ENCODE measurements at places on chromosomes 7 and 10.

DNA sequence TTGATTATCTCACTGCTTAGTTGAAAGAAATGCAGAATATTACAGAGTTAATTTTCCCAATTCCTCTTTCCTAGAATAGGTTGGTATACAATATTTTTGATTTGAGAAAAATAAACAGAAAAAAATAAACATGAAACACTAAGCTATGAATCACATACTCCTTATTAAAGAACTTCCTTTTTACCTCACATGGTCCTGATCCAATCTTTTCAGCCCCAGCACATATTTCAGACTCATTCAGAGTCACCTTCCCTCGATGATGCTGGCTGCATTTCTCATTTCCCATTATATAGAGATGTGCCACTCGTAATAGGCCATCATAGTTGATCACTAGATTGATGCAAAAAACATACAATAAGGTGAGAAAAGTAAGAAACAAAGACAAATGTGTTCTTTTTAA lies 64.6 kb downstream of the HGF start:
- no peak for DNase-seq

GRCh38 chr7:94393246-94394108 lies 1.2 kb upstream of the COL1A2 start:
- DNase-seq: no peak

- no peak for DNase-seq
Measured at GRCh38 chr10:9060314-9060713, 1005.8 kb downstream of the GATA3 start.

GRCh38 chr10:80177781-80178636 lies 27.3 kb downstream of the ANXA11 start:
- DNase-seq: no peak

DNA sequence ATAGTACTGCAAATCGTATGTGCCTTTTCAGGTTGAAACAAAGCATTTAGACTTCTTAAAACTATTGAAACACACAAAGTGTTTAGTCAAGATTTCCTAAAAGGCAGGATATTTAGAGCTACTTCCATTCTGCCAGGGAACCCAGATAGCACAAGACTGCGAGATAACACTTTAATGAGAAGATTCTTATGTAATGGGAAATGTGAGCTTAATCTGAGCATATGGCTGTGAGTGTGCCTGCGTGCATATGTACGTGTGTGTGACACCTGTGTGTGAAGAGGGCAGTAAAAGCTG lies 14.3 kb upstream of the JCAD start:
- no peak for DNase-seq

DNA sequence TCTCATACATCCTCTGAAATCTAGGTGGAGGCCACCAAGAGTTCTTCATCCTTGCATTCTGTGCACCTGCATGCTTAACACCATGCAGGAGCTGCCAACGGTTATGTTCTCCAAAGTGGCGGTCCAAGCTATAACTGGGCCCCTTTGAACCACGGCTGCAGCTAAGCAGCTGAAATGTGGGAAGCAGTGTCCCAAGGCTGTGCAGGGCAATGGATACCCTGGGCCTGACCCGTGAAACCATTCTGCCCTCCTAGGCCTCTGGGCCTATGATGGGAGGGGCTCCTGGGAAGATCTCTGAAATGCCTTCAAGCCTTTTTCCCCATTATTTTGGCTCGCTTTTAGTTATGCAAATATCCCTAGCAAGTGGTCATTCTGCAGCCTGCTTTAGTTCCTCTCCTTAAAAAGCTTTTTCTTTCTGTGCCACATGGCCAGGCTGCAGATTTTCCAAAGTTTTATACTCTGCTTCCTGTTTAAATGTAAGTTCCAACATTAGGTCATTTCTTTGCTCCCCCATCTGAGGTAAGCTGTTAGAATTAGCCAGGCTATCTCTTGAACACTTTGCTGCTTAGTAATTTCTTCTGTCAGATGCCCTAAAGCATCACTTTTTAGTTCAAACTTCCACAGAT lies 7.7 kb upstream of the GTPBP4 start:
- no peak for DNase-seq

DNA sequence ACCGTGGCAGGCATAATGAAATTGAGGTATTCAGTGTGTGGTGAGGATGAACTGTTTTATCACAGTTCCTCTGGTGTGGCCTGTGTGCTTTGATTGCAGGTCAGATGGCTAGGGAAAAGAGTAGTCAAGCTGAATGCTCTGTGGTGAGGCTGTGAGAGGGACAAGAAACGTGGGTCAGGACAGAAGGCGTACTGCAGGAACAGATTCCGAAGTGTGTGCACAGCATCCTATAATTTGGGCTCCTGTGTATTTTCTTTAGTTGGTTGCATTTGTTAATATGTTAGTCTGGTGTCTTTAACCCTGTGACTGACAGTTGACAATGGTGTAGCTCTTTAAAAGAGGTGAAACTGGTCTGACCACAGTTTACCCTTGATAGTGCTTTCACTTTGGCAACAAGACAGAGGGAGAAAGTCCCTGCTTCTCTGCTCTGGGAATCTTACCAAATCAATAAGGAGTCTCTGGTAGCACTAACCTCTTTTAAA lies 76.5 kb downstream of the AUTS2 start:
- peak; percentile 1 for DNase-seq

- no peak for DNase-seq
Measured at GRCh38 chr10:117626228-117626627, 83.7 kb downstream of the EMX2 start.

GRCh38 chr10:79022565-79023230 lies 46.1 kb upstream of the ZMIZ1 start:
- no peak for DNase-seq

GRCh38 chr7:106166651-106167342 lies 54.7 kb upstream of the SYPL1 start:
- DNase-seq: peak; percentile 78

DNA sequence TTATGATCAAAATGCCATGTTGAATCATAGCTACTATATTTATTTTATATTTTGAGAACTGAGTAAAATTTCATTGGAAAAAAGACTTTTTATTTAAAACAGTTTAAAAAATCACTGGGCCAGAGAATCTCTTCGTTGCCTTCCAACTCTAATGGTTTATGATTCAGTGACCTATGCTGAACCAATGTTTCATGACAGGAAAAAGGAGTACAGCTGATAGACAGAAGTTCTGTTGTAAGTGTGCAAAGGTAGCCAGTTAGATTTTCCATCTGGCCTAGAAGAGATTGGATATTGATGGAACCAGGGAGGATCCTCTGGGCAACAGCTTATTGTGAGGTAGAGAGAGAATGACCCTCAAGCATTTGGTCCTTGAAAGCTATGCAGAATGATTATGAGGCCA lies 745.8 kb downstream of the SUGCT start:
- no peak for DNase-seq

DNA sequence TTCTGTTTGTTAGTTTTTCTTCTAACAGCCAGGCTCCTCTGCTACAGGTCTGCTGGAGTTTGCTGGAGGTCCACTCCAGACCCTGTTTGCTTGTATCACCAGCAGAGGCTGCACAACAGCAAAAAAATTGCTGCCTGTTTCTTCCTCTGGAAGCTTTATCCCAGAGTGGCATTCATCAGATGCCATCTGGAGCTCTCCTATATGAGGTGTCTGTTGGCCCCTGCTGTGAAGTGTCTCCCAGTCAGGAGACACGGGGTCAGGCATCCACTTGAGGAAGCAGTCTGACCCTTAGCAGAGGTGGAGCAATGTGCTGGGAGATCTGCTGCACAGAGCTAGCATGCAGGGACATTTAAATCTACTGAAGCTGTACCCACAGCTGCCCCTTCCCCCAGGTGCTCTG lies 26.7 kb upstream of the CROT start:
- DNase-seq: peak; percentile 19

- DNase-seq: peak; percentile 78
Measured at GRCh38 chr10:123013456-123014419, 4.9 kb downstream of the ACADSB start.

GRCh38 chr10:32070645-32071044 lies 14.4 kb upstream of the KIF5B start:
- DNase-seq: peak; percentile 64

DNA sequence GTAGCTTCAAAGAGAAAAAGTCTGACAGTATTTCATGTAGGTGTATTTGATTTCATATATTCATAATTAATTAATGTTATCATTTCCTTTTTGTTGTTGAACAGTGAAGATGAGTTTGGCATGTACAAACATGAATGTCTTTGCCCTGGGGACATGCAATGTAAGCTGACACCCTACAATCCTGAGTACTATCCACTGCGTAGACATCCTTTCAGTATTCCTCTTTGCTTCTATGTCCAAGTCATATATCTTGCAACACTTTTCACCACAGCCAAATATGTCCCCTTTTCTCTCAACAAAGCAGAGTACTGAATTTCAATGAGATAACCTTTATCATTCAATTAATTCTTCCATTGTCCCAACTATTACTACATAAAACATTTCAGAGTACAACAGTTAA lies 93.6 kb downstream of the GPR37 start:
- peak; percentile 91 for DNase-seq

DNA sequence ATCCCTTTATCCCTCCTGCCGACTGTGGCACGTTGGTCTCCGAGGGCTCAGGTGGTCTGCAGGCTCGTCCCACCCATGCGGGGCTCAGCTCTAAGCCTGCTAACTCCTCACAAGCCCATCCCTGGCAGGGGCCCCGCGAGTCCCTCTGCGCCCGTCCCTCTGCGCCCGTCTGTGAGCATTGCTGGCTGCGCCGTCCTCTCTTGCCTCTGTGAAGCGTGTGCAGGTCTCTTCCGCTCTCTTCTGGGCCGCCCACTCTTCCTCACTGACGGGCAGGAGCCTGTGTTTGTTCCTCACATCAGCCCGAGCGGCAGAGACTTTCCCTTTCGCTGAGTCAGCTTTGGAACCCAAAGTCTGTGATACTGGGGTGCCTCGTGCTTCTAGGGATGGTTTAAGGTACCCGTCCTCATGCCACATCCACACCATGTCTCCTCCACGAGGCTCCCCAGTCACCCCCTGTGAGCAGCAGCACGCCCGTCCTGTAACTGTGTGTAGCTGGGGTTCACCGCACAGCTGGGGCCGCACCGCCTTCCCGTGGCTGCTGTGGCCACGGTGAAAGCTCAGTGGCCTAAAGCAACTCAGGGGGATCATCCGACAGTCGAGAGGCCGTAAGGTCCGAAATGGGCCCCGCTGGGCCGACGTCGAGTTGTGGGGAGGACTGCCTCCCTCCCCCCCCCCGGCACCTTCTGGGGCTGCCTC lies 35.5 kb downstream of the ADGRA1 start:
- no peak for DNase-seq

- DNase-seq: no peak
Measured at GRCh38 chr10:66277481-66277880, 648.4 kb upstream of the LRRTM3 start.

GRCh38 chr7:27774717-27775328 lies 34.9 kb downstream of the TAX1BP1 start:
- peak; percentile 45 for DNase-seq

DNA sequence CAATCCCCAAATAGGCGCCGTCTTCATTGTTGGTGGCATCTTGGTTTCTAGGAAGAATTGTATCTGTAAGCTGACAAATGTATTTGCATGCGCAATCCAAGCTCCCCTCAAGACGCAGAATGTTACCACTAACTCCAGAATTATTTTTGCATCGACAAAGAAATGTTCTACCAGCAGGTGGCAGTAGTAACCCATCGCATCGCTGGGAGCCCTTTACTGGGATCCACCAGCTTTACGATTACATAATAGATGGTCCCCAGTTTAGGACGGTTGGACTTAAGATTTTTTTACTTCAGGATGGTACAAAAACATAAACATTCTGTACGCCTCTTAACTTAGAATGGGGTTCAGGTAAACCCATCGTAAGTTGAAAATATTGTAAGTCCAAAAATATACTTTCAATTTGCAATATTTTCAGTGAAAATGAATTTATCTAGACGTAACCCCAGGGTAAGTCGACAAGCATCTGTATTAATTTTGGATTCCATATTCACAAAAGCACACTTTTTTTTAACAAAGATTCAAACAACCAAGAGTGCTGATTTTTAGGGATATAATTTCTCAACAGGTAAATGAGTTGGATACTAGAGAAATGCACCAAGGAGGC lies 114.0 kb upstream of the COBL start:
- peak; percentile 53 for DNase-seq

GRCh38 chr10:46084321-46085165 lies 38.5 kb upstream of the MSMB start:
- DNase-seq: no peak

GRCh38 chr10:13115832-13116803 lies 16.2 kb downstream of the OPTN start:
- no peak for DNase-seq

DNA sequence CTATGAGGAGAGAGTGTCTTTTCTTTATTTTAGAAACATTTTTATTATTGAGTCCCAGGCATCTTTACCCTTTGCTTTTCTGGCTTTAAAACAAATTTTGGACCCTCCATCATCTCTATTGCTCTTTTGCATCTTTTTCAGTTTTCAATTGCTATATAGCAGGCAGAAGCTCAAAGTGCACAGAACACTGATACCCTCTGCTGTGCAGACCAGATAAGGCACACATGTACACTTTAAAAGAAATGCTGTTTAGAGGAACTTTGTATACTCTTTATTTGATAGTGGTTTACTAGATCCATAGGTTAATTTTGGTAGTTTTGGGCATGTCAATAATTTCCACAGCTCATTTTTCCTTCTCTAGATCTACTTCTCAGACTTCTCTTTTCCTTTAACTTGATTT lies 324.2 kb downstream of the SH2D4B start:
- DNase-seq: no peak

DNA sequence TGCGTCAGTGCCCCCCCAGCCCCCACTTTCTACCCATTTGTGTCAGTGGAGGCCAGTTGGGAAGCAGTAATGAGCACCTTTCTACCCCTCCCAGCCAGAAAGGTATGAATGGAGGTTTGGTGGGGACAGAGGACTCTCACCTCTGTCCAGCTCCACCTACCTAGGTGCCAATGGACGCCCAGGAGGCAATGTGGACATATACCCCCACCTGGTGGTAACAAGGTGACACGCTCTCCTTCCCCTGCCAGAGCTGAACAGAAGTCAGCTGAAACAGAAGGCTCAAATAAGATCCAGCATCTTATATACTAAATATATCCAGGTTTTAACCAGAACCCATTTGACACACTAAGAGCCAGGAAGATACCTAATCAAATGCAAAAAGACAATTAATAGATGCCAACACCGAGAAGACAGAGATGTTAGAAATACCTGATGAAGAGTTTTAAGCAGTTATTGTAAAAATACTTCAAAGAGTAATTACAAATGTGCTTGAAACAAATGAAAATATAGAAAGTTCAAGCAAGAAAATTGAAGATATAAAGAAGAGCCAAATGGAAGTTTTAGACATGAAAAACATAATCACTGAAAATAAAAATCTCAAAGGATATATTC lies 18.4 kb upstream of the SORCS3 start:
- peak; percentile 71 for DNase-seq

DNA sequence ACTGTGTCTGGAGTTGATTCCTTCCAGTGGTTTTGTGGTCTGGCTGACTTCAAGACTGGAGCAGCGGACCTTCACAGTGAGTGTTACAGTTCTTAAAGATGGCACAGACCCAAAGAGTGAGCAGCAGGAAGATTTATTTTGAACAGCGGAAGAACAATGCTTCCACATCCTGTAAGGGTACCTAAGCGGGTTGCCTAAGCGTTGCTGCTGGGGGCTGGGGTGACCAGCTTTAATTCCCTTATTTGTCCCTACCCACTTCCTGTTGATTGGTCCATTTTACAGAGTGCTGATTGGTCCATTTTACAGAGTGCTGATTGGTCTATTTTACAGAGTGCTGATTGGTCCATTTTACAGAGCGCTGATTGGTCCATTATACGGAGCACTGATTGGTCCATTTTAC lies 13.2 kb downstream of the AKR1B15 start:
- peak; percentile 75 for DNase-seq

Data from epithelial cell of esophagus (primary cell).